ENCODE measurements at places on chromosomes 2 and 18. TPM values are rescaled to one million over a fixed set of nuclear protein-coding genes. Genes with fewer than 3 reads are reported as not detected.

Gene SULT1C4
- total RNA-seq, result 9.8 TPM

Gene SLC5A7
- total RNA-seq, result not detected

Gene INHA
- 28.3 TPM for total RNA-seq

DNA sequence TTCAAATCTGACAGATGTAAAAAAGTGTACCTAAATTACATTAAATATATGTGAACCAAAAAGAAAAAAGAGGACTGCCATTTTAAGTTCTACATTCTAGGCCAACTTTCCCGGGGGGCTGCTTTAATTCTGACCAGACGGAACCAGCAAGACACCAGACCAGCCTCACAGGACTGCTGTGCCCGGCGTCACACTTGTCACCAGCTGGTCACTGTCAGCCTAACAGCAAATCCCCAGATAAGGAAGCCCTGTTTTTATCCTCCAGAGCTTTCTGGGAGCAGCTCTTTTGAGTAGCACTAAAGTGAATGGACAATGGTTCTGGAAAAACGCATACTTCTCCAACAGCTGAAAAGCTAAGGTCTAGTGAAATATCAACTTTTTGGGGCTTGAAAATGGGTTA, 35.6 kb downstream of the CYB5A start:
- H3K27ac ChIP-seq, result peak overlapping the region; percentile 40
- H3K4me1 ChIP-seq, result peaks cover 43% of the 10 kb centered on the region
- peaks cover 4% of the 10 kb centered on the region for H3K36me3 ChIP-seq
- H3K27me3 ChIP-seq, result no peaks in the 10 kb centered on the region

DNA sequence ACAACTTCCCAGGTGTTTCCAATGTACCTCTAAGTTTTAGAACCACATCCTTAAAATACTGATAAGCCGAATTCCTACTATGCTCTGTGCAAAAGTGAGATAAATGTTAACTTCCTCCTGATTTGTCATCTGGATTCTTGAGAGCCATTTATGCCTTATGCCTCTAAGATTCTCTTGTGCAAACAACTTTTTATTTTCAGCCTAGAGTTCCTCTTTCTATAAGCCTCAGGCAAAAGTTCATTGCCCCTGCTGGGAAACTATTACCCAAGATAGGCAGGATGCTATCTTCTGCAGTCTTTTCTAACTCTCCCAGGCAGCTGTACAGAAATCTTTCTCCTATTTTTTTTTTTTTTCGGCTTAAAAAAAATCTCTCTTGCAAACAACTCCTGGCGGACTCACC, 216.1 kb downstream of the KCNJ3 start:
- no peak for DNase-seq
- no peak overlapping the region for H3K27ac ChIP-seq
- no peaks in the 10 kb centered on the region for H3K27me3 ChIP-seq
- H3K4me1 ChIP-seq, result no peaks in the 10 kb centered on the region
- no peaks in the 10 kb centered on the region for H3K36me3 ChIP-seq

DNA sequence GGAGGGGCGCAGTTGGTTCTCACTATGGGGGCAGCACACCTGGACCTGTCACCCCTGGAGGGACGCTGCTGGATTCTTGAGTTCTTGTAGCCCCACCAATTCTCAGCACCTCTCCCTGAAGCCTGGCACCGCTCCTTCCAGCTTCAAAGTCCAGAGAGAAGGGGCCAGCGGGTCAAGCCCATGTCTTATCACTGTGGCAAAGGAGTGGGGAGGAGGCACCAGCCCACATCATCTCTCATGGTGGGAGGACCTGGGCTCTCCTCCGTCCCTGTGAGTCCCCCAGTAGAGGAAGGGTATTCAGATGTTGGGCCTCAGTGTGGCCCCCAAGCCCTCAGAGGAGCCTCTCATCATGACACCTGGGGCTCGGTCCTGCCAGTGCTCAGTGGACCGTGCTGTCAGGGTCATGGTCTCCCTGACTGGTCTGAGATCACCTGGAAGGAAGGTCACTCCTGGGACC, 67.4 kb downstream of the HS1BP3 start:
- H3K27ac ChIP-seq, result peak overlapping the region; percentile 71
- H3K36me3 ChIP-seq, result no peaks in the 10 kb centered on the region
- no peaks in the 10 kb centered on the region for H3K27me3 ChIP-seq
- peaks cover 2% of the 10 kb centered on the region for H3K4me1 ChIP-seq

Gene SERPINB12
- not detected for total RNA-seq

- H3K27ac ChIP-seq, result no peak overlapping the region
- H3K4me1 ChIP-seq, result peaks cover 31% of the 10 kb centered on the region
- no peak for DNase-seq
These were observed 136.2 kb downstream of the CDH2 start for GRCh38 chr18:28040716-28041115.

GRCh38 chr18:54127759-54128378, 96.6 kb downstream of the MBD2 start:
- no peak overlapping the region for H3K4me3 ChIP-seq
- no peaks in the 10 kb centered on the region for H3K27me3 ChIP-seq
- H3K4me1 ChIP-seq, result no peaks in the 10 kb centered on the region
- no peaks in the 10 kb centered on the region for H3K36me3 ChIP-seq

Gene TCF4
- 66.3 TPM for total RNA-seq

GRCh38 chr2:14933753-14934152, 301.2 kb downstream of the LRATD1 start:
- H3K4me1 ChIP-seq, result no peaks in the 10 kb centered on the region
- H3K27ac ChIP-seq, result no peak overlapping the region
- DNase-seq, result no peak
- no peak overlapping the region for H3K4me3 ChIP-seq
- no peaks in the 10 kb centered on the region for H3K27me3 ChIP-seq

- H3K27me3 ChIP-seq, result no peaks in the 10 kb centered on the region
- DNase-seq, result no peak
- H3K36me3 ChIP-seq, result no peaks in the 10 kb centered on the region
- H3K4me3 ChIP-seq, result no peak overlapping the region
- no peaks in the 10 kb centered on the region for H3K4me1 ChIP-seq
- no peak overlapping the region for H3K27ac ChIP-seq
These were observed 245.8 kb downstream of the SOX11 start for GRCh38 chr2:5937851-5938565.

Gene KRTCAP3
- total RNA-seq, result 1.2 TPM

Measured in right atrium auricular region (tissue), 2 donors.